ENCODE measurements at places on chromosomes 4 and X. TPM values are rescaled to one million over a fixed set of nuclear protein-coding genes. Genes with fewer than 3 reads are reported as not detected.

FAM9C gene
- polyA plus RNA-seq, result 0.07 TPM

PUDP gene
- polyA plus RNA-seq, result 7.9 TPM

MAGEC3 gene
- 0.07 TPM for polyA plus RNA-seq

ZBED1 gene
- 23.7 TPM for polyA plus RNA-seq

BEND2 gene
- 0.05 TPM for polyA plus RNA-seq

ANK2 gene
- 5.3 TPM for polyA plus RNA-seq

STBD1 gene
- polyA plus RNA-seq, result 1.1 TPM

IQCM gene
- polyA plus RNA-seq, result 0.02 TPM

FRG1 gene
- polyA plus RNA-seq, result 87.3 TPM

CXorf65 gene
- 40.8 TPM for polyA plus RNA-seq

PPM1K gene
- polyA plus RNA-seq, result 12.2 TPM

CETN2 gene
- 37.4 TPM for polyA plus RNA-seq

XAGE1A gene
- not detected for polyA plus RNA-seq

FMR1NB gene
- 0.09 TPM for polyA plus RNA-seq

MND1 gene
- 13.2 TPM for polyA plus RNA-seq

ARMCX1 gene
- polyA plus RNA-seq, result 11.7 TPM

CLGN gene
- polyA plus RNA-seq, result 1.0 TPM
